Thoracic aorta (tissue), 2 donors: ENCODE measurements at places on chromosomes 2 and 18. TPM values are rescaled to one million over a fixed set of nuclear protein-coding genes. Genes with fewer than 3 reads are reported as not detected.
A peak's percentile ranks its signal among the peaks of the same experiment; 100 is the strongest.

The DLGAP1 gene
- total RNA-seq: 19.0 TPM

The GNLY gene
- total RNA-seq: 1.5 TPM

- DNase-seq: no peak
These were observed 436.4 kb downstream of the EPHA4 start for GRCh38 chr2:221135699-221136098.

- DNase-seq: peak; percentile 53
These were observed 24.1 kb downstream of the MRPL35 start for GRCh38 chr2:86223140-86223926.

- DNase-seq: no peak
These were observed 520.5 kb downstream of the TDRD15 start for GRCh38 chr2:21644266-21644665.

The BOLL gene
- not detected for total RNA-seq

- DNase-seq: no peak
These were observed 249.0 kb downstream of the ZNF804A start for GRCh38 chr2:184847331-184847730.

DNA sequence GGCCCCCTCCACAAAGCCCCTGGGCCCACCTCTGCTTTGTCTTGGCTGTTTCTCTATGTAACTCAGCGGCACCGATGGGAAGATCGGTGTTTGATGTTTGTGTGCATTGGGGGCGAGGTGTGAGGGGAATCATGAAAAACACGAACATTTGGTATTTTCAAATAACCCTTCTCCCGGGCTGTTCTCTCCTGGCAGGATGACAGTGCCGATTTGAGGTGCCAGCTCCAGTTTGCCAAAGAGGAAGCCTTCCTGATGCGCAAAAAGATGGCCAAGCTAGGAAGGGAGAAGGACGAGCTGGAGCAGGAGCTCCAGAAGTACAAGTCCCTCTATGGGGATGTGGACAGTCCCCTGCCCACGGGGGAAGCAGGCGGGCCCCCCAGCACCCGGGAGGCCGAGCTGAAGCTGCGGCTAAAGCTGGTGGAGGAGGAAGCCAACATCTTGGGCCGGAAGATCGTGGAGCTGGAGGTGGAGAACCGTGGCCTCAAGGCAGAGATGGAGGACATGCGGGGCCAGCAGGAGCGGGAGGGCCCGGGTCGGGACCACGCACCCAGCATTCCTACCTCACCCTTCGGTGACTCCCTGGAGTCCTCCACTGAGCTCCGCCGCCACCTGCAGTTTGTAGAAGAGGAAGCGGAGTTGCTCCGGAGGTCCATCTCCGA lies 78.1 kb downstream of the MTCL1 start:
- no peak for DNase-seq

DNA sequence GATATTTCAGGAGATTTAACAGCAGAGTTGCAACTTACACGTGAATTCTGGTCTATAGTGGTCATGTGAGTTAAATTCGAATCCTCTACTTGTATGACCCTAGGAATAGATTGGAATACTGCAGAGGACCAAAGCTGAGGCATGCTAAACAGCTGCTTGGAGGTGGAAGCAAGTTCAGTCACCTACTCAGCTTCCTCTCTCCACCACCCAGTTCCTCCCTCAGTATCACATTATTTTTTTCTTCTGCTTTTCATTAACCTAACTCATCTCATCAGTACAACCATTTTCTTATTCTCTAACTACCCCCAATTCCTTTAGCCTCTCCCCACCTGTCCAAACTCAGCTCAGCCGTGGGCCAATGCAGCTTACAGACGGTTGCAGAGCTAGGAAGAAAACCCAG lies 385.5 kb downstream of the SETBP1 start:
- no peak for DNase-seq

- no peak for DNase-seq
These were observed 70.6 kb upstream of the TEX51 start for GRCh38 chr2:126828051-126828450.

The AMER3 gene
- not detected for total RNA-seq

DNA sequence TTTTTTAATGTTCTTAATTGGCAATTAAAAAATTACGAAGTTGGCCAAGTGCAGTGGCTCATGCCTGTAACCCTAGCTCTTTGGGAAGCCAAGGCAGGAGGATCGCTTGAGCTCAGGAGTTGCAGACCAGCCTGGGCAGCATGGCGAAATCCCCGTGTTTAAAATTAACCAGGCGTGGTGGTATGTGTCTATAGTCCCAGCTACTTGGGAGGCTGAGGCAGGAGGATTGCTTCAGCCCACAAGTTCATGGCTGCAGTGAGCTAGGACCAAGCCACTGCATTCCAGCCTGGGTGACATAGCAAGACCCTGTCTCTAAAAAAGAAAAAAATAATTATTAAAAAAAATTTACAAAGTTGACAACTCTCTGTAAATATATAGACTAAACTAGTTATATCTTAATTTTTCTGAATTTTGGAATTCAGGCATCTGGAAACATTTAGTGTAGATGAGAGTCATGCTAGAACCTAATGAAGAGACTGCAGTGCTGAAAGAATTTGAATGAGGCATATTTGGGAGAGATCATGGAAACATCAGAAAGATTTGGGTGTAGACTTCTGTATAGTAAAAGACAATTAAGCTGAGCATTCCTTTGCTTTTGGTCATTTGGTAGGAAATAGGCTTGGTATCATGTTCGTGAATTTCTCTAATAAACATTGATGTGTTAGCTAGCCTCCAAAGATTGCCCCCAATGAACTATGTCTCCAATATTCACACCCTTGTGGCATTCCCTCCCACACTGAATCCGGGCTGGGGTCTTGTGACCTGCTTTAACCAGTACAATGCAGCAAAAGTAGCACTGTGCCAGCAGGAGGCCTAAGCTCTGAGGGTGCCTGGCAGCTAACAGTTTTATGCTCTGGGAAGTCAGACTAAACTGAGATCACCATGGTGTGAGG lies 4.2 kb upstream of the ROCK1 start:
- no peak for DNase-seq

DNA sequence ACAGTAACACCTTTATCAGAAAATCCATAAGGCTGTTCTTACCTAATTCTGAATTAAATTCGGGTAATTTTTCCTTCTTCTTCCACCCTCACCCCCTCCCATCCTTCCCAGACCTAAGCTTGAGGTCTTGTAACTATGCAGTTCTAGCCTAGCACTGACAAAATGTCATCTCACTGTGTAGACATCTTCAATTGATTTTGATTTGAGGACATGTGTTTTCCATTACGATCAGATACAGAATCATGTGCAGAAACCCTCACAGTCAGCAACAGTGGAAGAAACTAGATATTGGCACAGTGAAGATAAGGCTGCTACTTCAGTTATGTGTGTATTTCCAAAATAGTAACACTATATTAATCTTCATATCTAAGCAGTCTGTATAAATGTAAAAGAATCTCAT lies 244.6 kb downstream of the THSD7B start:
- no peak for DNase-seq

The MARCO gene
- 10.4 TPM for total RNA-seq

DNA sequence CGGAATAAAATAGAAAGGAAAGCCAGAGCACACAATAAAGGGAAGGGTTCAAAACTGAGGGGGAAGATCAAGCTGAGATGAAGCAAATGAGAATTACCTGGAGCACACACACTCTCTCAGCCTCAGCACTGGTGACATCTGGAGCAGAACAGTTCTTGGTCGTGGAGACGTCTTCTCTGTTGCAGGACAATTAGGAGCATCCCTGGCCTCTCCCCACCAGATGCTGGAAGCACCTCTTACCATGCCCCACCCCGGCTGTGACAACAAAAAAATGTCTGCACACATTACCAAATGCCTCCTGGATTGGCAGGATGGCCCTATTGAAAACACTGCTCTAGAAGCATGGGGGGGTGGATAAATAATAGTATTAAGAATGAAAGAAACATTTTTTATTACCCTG lies 43.6 kb upstream of the MAP3K20 start:
- no peak for DNase-seq

DNA sequence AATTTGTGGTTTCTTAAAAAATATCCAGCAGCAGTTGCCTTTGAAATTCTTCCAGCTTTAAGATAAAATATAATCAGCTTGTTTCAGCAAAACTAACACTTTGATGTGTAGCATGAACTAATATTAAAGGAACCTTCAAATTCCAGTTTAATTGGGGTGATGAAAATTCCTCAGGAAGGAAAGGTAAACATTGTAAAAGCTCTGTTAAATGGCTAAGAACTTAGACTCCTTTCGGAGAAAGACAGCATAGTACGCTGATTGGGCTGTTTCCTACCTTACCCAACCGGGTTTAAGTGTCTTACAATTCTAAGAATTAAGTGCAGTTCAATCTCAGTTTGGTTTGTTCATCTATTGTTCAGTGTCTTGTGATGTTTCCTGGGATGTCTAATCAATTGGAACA lies 108.3 kb downstream of the CDH7 start:
- DNase-seq: no peak

DNA sequence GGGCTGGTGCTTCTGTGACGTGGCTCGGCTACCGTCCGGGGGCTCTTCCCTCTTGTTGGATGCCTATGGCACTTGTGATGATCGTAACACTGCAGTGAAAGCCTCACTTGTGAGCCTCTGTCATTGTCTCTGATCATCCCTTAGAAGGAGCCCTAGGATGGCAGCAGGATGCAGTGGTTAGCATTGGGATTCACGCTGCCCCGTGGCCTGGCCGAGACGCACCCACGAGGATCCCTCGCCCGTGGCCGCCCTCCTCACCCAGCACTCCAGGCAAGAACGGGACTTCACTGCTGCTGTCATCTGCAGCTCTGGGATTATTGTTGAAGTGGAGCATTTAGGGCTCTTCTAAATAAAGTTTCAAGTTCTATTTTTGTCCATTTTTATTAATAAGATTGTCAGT lies 46.8 kb upstream of the CTDP1 start:
- no peak for DNase-seq
